C1 segment of cervical spinal cord (tissue), 14 donors: ENCODE measurements at places on chromosomes 3 and 15.

- DNase-seq, result no peak
These were observed 190.9 kb downstream of the TJP1 start for GRCh38 chr15:29631076-29632070.

- no peak for DNase-seq
These were observed 24.0 kb downstream of the EPHB3 start for GRCh38 chr3:184585545-184585944.

GRCh38 chr15:69906256-69907185 lies 191.2 kb downstream of the TLE3 start:
- DNase-seq, result no peak

DNA sequence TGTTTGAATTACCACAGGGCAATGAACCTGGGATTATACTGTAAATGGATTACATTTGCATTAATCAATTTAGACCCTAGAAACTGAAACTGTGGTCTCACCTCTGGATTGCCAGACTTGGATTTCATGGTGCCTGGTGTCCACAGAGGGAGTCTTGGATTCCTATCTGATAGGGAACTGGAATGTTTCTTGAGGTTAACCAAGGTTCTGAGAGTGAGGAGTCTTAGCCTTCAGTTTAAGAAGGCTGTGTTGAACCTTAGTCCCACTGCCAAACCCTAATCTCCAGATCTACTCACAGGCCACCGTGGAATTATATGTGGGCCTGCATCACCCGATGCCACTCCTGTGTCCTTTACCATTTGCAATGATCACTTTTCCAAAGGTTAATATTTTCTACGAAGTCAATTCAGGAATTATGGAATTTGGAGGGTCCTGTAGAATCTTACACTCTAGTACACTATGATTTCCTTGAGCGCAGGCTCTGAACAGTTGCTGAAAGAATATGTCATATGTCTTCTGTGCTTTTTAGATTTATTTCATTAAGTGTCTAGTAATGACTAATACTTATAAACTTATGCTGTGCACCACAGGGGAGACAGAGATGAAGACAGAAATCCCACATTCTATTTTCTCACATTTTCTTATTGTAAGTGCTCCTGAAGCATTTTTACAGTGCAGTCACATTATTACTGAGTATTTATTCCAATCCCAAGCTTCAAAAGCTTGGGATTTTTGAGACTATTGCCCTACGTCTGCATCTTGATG lies 87.9 kb downstream of the EFL1 start:
- DNase-seq, result no peak

DNA sequence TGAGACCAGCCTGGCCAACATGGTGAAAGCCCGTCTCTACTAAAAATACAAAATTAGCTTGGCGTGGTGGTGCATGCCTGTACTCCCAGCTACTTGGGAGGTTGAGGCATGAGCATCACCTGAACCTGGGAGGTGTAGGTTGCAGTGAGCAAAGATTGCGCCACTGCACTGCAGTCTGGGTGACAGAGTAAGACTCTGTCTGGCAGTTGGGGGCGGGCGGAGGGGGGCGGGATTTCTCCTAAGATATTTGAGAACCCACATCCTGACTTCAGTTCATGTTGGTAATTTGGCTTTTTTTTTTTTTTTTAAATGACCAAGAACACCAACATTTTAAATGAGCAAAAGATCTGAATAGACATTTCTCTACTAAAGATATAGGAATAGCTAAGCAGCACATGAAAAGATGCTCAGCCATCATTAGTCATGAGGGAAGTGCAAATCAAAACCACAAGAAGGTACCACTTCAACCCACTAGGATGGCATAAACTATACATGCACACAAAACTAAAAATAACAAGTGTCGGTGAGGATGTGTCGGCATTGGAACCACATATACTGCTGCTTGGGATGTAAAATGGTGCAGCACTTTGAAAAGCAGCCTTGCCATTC lies 75.6 kb upstream of the LMOD3 start:
- no peak for DNase-seq

- DNase-seq, result no peak
These were observed 20.0 kb upstream of the RBP1 start for GRCh38 chr3:139559541-139559940.

DNA sequence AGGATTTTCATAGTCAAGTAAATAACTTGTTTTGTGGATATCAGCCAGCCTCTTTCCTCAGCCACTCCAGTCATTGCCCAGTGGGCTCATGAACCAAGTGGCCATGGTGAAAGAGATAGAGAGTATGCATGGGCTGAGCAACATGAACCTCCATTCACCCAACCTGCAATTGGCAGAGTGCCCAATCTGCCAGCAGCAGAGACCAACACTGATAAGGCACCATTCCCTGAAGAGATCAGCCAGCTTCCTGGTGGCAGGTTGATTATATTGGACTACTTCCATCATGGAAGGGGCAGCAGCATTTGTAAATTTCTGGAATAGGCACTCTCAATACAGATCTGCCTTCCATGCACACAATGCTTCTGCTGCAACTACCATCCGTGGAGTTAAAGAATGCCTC lies 10.3 kb upstream of the MCF2L2 start:
- no peak for DNase-seq

- DNase-seq, result no peak
These were observed 137.3 kb upstream of the SLC24A5 start for GRCh38 chr15:47983533-47983932.

- no peak for DNase-seq
These were observed 77.9 kb downstream of the SERPINI1 start for GRCh38 chr3:167813169-167814123.

- DNase-seq, result no peak
These were observed 220.4 kb downstream of the OSBPL10 start for GRCh38 chr3:31760654-31761053.

GRCh38 chr3:31829826-31830426 lies 151.1 kb downstream of the OSBPL10 start:
- no peak for DNase-seq

DNA sequence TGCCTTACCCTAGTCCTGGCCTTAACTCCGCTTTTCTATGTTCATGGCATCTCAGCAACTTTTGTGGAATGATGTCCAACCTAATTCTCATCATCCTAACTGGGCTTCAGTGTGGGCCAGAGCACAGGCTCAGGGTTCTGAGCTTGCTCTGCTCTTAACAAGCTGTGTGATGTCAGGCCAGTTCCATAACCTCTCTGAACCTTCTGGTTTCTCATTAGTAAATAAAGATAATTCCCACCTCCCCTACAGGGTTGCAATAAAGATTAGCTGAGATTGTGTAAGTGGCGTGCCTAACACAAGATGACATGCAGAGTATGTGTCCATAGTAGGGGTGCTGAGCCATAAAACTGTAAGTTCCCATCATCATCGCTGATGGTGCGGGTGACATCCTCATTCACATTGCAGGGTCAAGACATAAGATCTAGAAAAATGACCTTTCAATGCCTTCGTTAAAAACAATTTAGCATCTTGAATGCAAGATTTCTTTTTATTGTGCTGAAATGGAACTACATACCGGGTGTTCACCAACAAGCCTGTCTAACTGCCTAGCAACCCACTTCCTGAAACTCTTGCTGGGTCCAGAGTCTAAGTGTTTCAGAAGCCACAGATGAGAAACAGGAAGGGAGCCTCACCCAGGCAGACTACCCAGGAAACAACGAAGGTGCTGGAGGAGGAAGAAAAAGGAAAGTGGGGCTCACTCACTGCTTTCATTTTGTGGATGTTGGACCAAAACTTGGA lies 36.2 kb downstream of the CDCP1 start:
- DNase-seq, result no peak

DNA sequence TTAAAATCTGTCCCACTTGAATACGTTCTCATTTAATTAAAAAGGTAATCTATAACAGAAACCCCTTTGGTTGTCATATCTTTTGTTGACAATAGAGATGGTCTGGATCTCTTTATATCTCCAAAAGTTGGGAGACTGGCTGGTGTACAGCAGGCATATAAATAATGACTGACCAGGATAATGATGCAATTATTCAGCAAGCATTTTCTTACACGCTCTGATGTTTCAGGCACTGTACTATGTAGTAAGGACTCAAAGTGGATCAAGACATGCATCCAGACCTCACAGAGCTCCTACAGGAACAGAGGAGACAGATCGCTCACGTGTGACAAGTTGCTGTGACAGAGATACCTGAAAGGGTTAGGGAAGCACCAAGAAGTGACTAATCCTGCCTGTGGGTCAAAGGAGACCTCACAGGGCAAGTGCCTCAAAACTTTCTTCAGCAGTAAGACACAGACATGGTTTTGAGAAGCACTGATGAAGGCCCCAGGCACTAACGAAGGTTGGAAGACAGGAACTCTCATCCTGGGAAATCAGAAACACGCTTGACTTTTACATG lies 25.7 kb downstream of the VPS39 start:
- no peak for DNase-seq

DNA sequence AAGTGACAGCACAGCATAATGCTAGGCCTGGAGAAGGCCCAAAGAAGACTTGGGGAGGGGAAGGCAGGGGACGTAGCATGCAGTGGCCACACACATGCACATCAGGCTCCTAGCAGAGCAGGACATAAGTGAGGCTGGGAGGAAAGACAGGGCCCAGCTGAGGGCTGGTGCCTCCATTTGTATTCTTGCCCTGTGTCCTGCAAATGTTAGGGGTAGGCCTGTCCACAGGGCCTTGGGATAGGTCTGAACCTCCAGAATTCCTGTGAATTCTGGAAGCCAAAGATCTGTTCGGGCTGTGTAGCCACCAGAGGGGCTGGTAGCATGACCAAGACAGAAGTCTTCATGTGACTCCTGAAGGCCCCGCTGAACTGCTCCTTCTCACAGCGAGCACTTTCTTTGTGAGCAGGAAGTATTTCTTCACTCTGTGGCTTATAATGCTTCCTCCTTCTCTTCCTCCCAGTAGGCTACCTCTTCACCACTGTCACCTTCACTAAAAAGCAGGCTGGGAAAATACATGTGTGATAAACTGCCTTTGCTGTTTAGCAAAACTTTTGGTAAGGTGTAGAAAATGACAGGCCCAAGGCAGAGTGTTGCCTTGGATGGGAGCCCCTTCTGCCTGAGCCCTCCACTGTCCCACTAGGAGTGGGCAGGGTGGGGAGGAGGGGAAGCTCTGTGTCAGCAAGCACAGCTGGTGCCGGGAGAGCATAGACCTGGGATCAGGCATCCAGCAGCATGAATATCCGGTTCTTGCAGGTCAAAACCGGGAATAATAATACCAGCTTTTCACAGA lies 8.4 kb downstream of the CERS3 start:
- DNase-seq, result no peak

DNA sequence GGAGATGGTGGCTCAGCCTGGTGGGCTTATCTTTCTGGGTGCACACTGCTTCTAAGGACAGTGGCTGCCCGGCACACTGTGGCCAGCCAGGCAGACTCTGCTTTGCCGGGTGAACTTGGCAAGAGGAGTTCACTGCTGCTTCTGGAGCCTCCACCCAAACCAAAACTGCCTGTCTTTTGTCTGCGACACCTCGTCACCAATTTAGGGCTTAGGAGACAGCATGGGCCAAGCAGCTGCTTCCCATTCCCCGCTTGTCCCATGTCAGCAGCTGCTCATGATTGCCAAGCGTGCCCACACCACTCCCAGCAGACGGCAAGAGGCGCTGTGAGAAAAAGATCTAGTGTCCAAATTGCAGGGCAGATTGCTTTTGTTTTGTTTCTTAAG lies 57.3 kb downstream of the LSM3 start:
- no peak for DNase-seq

DNA sequence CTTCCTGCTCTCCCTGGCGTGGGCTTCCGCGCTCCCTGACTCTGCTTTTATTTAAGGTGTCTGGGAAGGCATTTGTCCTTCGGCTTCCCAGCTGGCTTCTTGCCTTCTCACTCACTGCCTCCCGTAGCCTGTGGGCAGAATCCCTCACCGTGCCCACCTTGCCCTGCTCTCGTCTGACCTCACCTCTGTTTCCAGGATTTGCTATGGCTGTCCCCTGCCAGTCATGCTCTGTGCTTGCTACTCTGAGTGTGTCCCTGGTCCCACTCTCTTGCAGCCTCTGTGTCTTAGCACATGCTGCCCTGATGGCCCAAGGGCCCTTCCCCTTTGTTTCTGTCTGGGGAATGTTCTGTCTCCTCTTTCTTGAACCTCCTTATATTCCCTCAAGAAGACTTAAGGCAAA lies 26.2 kb downstream of the LPP start:
- DNase-seq, result no peak

DNA sequence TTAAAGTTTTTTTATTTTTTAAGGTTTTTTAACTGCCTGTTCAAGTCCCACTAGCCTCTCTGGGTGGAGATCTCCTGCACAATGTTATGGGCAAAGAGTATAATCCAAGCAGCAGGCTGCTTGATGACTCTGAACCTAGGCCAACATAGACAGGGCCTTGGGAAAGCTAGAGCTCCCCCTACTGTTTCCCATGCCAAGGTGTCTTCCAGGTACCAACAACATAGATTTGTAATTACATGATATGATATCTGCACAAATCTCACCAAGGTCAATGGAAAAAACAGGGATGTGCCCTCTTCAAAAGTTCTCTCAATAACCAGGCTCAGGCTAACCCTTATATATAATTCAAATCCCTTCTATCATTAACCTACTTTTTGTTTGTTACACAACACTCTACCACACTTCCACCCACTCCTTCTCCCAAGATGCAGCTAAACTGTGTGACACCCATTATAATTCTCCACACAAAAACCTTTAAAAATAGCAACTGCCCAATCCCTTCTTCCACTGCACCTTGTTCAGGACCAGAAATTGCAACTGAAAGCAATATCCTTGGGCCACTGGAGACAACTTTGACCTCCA lies 43.8 kb downstream of the RBM15B start:
- DNase-seq, result no peak

GRCh38 chr3:159987291-159987711 lies 1.3 kb upstream of the IL12A start:
- DNase-seq, result no peak

- no peak for DNase-seq
These were observed 57.3 kb upstream of the MYRIP start for GRCh38 chr3:39752019-39752637.

DNA sequence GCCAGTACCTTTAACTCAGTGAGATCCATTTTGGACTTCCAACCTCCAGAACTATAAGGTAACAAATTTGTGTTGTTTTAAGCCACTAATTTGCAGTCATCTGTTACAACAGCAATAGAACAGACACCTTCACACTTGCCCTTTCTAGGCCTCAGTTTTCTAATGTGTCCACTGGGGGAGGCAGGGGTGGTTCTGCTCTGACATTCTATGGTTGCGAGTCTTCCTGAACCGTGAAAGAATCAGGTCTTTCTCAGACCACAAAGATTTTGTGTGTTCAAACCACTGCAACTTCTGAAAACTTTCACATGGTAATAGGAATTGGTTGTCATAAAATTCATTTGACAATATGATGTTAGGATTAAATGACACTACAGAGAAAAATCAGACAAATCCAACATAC lies 26.8 kb upstream of the CSTA start:
- no peak for DNase-seq

GRCh38 chr15:63035253-63035652 lies 7.3 kb upstream of the TPM1 start:
- no peak for DNase-seq

DNA sequence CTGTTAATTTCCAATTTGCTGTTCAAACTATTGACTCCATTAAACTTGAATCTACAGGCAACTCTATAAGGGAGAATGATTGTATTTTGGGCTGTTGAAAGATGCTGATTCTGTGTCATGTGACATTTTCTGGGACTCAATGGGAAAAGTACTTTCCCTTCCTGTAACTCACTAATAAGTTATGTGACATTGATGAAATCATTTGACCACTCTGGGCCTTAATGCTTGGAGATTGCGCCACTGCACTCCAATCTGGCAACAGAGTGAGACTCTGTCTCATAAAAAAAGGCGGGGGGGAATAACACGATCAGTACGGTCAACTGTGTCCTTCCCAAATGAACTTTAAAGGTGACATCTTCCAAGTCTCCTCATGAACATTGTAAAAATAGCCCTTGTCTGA lies 215.2 kb upstream of the SGO1 start:
- DNase-seq, result no peak

GRCh38 chr3:145704020-145704419 lies 457.0 kb downstream of the PLOD2 start:
- no peak for DNase-seq
